Activated naive CD4-positive, alpha-beta T cell treated with Interleukin-2 at 50 U/mL for 16 hours (primary cell): ENCODE measurements at places on chromosomes 5 and 9.

DNA sequence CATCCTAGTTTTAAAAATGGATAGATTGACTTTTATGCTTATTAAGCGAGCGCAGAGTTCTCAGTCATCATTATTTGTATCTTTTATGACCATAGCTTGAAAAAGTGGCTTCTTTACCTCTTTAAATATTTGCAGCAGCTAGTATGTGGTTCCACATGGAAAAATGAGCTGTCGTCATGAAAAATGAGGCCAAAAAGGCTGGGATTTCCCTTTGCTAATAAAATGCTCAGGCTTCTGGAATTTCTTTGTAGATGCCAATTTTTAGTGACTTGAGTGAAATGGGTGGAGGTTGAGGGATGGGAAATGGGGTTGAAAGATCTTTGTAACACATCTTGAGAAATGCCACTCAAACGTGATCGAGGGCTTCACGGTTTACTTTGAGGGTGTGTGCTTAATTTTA lies 35.2 kb downstream of the RAI14 start:
- DNase-seq, result no peak

DNA sequence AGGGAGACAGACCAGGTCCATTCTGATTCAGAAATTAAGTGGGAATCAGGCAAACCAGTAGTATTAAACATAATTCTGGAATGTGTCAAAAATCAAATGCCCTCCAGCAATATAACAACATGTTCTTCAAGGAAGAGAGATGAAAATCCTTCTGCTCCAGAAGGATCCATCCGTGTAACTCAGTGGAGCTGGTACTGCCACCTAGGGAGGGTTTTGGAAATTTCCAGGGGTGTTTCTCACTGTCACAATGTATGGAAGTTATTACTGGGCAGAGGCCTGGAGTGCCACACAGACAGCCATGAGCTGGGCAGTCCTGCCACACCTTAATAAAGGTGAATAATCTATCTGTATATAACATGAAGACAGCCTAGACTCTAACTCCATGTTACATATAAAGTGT lies 87.5 kb downstream of the TTLL11 start:
- no peak for DNase-seq

DNA sequence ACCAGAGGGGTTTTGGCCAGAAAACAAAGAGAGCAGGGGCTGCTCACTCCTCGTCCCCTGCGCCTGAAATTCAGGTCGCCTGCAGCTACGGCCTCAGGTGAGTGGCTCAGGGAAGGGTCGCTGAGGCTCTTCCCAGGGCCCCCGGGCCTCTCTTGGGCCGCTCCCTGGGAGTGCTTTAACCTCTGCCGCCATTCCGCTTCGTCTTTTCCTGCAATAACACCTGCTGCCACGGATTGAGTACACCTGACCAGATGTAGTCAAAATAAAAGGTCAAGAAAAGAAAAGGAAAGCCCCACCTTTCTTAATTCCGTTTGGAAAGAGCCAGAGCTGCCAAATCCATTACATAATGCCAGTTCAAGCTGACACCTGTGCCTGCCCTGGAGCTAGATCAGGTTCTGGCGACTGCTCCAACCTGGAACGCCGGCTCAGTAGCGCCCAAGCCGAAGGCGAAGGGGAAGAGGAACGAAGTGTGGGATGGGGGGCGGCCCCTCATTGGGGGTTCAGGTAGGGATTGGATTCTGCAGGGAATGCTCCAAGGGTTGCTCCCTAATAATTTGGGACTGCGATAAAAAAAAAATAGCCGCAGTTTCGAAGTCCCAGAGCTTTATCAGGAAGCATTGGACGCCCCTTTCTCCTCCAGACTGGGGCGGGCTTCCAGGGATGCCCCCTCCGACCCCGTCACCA lies 193.9 kb downstream of the MEF2C start:
- DNase-seq, result no peak

- DNase-seq, result no peak
Measured at GRCh38 chr9:125932012-125932411, 184.8 kb downstream of the PBX3 start.
